Muscle of back (tissue), 13 donors: ENCODE measurements at places on chromosomes 4 and X. TPM values are rescaled to one million over a fixed set of nuclear protein-coding genes. Genes with fewer than 3 reads are reported as not detected.
A peak's percentile ranks its signal among the peaks of the same experiment; 100 is the strongest.

Gene LRPAP1
- polyA plus RNA-seq: 73.8 TPM

GRCh38 chr4:57064811-57065711 lies 45.1 kb downstream of the IGFBP7 start:
- peak; percentile 70 for DNase-seq

Gene MMRN1
- polyA plus RNA-seq: 13.4 TPM

DNA sequence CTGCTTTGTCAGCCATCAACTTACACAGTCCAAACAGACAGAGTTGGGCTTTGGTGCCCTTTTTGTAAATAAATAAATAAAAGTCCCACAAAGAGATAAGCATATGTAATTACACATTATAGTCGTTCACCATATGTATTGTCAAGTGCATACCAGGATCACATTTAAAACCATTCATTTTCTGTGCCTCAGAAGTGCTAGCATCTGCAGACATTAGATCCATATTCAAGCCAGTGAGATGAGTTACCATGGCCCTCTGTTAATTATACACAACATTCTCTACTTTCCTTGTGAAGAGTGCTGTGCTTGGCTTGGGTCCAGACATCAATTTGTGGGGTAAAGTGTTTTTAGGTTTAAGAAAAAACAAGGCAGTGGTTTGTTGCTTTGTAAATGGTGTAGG lies 76.8 kb downstream of the ENOX2 start:
- DNase-seq: no peak

GRCh38 chr4:8141935-8142334 lies 16.7 kb downstream of the ABLIM2 start:
- no peak for DNase-seq
